ENCODE measurements at places on chromosomes 5 and 9. TPM values are rescaled to one million over a fixed set of nuclear protein-coding genes. Genes with fewer than 3 reads are reported as not detected.

Gene PCAT7
- 7.4 TPM for total RNA-seq

Gene SHOC1
- total RNA-seq, result not detected

GRCh38 chr9:125644819-125645507 is 62.0 kb downstream of the MAPKAP1 start:
- DNase-seq, result no peak

DNA sequence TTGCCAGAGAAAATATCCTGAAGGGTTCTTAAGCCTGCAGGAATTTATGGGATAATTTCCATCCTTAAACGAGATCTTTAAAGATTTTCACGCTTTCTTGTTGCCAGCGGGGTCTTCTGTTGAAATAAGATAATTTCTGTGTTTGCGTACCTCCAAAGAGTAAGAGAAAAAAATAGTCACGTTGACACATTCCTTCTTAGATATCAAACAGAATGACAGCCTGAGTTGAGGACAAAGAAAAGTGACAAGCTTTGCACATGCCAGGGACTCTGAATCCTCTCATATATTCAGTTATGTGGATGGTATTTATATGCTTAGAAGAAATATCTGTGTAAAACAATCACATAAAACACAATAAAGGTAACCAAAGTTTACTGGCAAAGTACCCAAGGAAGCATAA is 21.6 kb upstream of the PAM start:
- DNase-seq, result no peak

DNA sequence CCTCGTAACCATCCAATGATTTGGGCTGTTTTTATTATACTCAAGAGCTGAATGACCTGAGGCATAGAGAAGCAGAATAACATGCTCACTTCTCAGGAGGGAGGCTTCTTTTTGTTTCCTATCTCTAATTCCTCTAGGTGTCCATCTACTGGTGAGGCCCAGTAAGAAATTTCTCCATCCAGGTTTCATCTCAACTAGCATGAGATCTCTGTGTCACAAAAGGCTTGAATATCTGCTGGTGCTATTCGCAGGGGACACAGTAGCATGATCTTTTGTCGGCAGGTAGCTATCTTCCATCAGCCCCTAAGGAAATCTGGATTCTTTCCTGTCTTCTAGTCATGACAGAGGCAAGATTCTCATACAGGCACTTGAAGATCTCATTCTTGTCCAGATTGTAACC is 8.9 kb downstream of the IFNE start:
- no peak for DNase-seq

DNA sequence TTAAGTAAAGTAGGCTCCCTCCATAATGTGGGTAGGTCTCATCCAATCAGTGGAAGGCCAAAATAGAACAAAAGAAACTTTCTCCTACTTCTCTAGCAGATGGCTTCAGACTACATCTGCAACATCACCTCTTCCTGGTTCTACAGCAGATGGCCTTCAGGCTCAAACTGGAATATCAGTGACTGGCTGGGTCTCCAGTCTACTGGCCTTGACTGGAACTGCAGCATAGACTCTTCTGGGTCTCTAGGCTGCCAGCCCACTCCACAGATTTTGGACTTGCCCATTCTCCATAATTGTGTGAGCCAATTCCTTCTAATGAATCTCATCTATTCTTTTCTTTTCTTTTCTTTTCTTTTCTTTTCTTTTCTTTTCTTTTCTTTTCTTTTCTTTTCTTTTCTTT is 64.8 kb downstream of the ACER2 start:
- DNase-seq, result no peak
